ENCODE measurements at places on chromosomes 13 and 19.

GRCh38 chr13:106145997-106146864 is 389.2 kb downstream of the EFNB2 start:
- DNase-seq: no peak

GRCh38 chr13:29402166-29402636 is 193.3 kb downstream of the SLC7A1 start:
- DNase-seq: no peak

GRCh38 chr13:113592571-113592970 is 8.0 kb downstream of the TFDP1 start:
- DNase-seq: no peak

- DNase-seq: no peak
Measured at GRCh38 chr13:38661010-38661675, 25.7 kb upstream of the FREM2 start.

DNA sequence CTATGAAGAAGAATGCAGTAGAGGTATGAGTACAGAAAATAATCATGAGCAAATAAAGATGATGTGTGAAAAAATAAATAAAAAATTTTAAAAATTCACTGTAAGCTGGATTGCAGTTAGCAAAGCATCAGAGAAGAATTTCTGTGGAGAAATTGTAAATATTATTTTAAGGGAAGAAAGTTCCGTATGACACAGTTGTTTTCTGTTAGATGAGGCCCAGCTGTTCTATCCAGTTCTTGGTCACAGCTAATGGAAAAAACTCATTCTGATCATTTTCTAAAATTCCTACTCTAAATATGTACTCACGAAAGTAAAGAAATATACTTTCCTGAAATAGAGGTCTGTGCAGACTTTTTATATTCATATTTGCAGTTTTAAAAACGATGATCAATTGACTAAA is 578.8 kb downstream of the DCT start:
- no peak for DNase-seq

DNA sequence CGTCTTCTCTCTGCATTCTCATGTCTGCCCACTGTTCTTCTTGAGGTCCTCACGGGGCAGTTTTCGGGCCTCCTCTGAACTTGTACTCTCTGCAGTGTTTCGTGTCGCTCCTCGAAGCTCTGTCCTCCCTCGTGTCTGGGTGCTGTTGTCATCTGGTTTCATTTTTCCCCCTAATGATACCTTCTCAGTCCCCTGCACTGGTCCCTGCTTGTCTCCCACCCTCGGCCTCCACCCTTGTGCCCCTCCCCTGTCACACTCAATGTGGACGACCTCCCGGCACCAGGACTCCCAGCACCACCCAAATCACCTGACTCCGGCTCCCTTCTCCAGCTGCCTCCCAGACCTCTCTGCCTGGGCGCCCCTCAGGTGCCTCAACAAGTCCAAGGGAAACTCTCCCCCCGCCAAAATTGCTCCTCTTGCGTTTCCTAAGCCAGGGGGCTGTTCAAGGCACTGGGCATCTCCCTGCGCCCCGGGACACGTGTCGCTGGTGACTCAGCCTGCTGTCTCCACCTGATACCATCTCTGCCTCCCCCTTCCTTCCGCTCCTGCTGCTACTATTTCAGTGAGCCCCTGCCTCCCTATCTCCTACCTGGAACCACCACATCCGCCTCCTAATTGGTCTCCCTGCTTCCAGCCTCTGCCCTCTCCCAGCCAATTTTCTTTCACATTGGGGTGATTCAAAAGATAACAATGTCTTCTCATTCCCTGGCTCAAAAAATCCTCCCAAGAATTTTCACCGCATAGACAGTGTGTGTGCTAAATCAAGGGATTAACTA is 49.5 kb downstream of the RFX2 start:
- peak; percentile 30 for DNase-seq

DNA sequence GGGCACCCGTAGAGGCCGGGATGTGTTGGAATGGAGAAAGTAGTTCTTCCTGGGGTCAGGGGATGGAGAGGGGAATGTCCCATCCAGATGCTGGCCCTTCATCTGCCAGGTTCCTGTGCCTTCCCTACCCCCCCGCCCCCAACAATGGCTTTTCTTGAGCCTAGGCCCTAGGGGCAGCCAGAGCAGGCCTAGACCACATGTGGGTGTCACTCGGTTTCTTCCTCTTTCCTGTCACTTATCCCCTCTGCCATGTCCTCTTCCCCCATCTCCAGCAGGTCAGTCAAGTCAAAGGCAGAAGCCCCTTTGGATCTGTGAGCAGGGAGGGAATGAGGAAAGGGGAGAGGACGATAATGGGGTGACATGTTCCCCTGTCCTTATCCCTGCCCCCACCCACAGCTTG is 36.4 kb downstream of the LYL1 start:
- DNase-seq: no peak

DNA sequence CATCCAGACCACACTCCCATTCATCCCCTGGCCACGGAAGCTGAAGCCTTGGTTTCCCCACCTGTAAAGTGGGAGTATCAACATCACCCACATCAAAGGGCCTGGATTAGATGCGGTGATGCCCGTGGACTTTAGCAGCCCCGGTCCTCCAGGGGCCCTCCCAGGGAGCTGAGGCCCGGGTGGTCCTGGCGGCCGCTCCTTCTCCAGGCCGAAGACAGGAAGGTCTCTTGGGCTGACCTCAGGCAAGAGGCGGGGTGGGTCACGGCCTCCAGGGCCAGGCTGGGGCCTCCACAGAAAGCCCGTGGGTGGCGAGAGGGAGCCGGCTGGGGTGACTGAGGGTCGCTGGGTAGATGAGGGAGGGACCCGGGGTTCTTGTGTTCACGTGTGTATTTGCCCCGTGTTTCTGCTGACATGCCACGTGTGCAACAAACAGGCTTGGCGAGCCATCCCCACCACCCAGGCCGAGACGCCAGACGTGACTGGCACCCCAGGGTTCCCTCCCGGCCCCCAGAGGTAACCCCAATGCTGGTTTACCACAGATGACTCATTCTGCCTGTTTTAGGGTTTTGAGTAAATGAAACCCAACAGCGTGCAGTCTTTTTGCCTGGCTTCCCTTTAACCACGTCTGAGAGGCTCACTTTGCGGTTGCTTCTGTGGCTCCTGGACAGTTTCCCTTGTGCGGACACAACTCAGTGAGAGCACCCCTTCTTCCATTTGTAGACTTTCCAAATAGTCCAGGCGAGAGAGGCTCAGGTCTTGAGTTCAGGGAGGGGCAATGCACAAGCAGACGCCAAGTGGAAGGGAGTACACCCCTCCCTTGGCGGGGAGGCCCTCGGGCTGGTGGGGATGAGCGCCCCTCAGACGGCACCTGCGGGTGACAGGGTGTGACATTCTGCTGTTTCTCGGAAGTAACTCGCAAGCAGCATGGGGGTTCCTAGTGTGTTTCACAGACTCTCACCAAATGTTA is 42.9 kb downstream of the C13orf46 start:
- DNase-seq: peak; percentile 52

- DNase-seq: no peak
Measured at GRCh38 chr13:65915195-65915594, 1314.9 kb downstream of the PCDH9 start.

Data from stimulated activated CD8-positive, alpha-beta memory T cell treated with anti-CD3 and anti-CD28 coated beads, Interleukin-2, amount 100 ng/mL, for 48 hours (primary cell).